NCI-H526 treated with DMSO at 0.1 percent for 48 hours (cell line): ENCODE measurements at places on chromosomes 2 and 18.
A peak's percentile ranks its signal among the peaks of the same experiment; 100 is the strongest.

- no peak for DNase-seq
These were observed 14.0 kb downstream of the SLC14A2 start for GRCh38 chr18:45628979-45629958.

DNA sequence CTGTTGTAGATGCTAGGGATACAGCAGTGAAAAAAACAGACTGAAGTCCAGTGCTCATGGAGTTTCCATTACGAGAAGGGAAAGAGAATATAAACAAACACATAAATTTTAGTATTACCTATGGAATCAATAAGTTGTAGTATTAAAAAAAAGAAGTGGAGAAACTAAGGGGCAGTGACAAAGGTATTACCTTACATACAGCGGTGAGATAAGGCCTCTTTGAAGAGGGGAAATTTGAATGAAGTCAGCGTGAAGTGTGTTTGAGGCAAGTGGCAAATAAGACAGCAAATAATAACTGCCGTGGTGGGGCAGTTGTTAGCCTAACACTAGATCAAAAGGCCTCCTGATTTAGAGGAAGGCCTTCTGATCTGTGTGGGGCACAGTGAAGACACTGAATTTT lies 57.9 kb downstream of the TLK1 start:
- DNase-seq, result peak; percentile 96

DNA sequence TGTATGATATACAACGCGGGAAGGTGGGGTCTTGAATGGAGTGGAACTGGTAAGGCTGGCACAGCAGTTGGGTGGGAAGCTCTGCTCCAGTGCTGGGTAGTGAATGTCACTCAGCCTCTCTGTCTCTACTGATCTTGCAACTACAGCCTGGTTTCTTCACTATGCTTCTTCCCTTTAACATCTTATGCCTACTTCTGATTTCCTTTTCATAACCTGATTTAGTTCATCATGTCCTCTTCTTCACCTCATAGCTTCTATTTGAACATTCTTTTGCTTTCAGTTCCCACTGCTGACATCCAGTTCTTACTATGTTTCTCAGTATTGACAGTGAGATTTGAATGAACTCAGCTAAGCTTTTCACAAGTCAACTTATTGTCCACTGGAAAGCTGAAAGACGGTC lies 286.2 kb downstream of the ARL6IP6 start:
- no peak for DNase-seq

DNA sequence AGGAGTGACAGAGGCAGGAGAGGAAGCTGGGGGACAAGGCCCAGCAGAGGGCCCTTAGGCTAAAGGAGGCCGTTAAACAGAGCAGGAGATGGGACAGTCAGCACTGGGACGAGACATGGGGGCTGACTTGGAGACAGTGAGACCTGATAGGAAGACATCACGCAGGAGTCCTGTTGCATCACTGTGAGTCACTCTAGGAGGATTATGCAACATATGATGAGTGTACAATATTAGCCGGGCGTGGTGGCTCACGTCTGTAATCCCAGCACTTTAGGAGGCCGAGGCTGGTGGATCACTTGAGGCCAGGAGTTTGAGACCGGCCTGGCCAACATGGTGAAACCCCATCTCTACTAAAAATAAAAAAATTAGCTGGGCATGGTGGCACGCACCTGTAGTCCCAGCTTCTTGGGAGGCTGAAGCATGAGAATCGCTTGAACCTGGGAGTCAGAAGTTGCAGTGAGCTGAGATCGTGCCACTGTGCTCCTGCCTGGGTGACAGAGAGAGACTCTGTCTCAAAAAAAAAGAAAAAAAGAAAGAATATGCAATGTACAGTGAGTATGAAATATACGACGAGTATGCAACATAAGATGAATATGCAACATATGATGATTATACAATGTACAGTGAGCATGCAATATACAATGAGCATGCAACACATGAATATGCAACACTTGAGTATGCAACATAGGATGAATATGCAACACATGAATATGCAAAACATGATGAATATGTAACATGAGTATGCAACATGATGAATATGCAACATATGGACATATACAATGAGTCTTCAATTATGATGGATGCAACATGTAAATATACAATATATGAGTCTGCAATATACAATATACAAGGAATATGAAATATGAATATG lies 83.3 kb upstream of the ID2 start:
- DNase-seq, result no peak

GRCh38 chr2:226423498-226423960 lies 376.1 kb downstream of the IRS1 start:
- DNase-seq, result no peak

GRCh38 chr2:126664639-126665038 lies 8.7 kb downstream of the GYPC start:
- no peak for DNase-seq

GRCh38 chr2:149329489-149330126 lies 779 bp upstream of the LYPD6 start:
- peak; percentile 78 for DNase-seq

DNA sequence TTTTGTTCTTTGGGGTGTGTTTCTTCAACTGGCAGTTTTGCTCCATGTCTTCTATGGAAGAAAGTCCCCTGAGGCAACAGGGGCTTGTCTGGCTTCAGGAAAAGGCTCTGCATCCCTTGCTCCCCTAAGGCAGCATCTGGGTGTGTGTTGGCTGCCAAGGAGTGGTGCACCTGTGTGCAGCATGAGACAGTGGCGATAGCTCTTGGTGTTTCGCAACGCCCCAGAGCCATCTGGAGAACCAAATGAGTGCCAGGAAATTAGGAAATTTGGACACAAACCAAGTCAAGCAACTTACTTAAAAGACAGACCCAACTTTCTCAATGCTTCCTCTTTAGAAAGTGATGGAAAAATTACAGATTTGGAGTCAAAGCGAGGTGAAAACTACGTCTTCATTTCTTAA lies 1044.4 kb upstream of the CNTNAP5 start:
- DNase-seq, result no peak

DNA sequence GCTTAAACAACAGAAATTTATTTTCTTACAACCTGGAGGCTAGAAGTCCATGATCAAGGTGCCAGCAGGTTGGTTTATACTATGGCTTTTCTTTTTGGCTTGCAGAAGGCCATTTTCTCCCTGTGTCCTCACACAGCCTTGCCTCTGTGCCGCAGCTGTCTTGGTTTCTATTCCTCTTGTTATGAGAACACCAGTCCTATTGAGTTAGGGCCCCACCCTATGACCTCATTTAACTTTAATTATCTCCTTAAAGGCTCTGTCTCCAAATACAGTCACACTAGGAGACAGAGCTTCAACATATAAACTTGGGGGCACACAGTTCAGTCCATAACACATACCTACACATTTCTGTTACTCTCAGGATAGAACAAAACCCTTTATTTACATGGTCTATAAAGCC lies 17.3 kb upstream of the RHOB start:
- no peak for DNase-seq

DNA sequence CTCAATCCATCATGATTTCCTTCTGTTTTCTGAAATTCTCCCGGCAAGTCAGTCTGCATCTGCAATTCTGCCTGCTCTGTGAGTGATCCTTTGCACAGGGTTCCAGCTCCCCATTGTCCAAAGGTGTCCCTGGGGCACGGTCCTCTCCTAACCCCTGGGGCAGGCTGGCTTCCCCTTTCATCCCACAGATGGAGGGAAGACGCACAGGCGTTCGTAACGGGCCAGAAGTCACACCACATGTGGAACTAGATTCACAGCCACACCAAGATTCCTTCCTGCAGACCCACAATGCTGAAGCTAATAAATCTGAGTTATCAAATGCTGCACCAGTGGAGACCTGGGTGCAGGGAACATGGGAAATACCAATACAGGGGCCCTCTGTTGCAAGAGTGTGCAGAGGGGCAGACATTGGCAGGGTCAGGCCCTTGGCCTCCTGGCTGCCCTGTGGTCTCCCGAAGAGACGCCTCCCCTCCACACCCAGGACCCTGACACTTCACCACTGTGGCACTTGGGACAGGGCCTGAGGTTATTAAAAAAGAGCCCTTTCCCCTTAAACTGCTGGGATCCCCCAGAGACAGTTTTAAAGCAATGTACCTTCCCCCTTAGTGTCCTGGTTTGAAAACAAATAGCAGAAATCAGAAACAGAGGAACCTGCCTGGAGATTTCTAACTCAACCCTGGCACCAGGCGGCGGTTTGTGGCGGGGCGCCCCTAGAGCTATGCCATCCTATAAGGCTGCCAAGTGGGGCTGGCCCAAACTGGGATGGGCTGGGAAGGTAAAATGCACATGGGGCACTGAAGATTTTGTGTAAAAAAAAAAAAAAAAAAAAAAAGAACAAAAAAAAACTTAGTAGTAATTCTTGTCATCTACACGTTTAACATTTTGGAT lies 15.4 kb downstream of the ZNF516 start:
- DNase-seq, result no peak

- DNase-seq, result no peak
These were observed 258.5 kb downstream of the TWIST2 start for GRCh38 chr2:239106314-239106908.

GRCh38 chr2:106011380-106011779 lies 182.7 kb downstream of the UXS1 start:
- no peak for DNase-seq

GRCh38 chr2:148513427-148513826 lies 131.1 kb upstream of the EPC2 start:
- DNase-seq, result no peak

- DNase-seq, result no peak
These were observed 56.3 kb upstream of the FZD5 start for GRCh38 chr2:207825978-207826377.

DNA sequence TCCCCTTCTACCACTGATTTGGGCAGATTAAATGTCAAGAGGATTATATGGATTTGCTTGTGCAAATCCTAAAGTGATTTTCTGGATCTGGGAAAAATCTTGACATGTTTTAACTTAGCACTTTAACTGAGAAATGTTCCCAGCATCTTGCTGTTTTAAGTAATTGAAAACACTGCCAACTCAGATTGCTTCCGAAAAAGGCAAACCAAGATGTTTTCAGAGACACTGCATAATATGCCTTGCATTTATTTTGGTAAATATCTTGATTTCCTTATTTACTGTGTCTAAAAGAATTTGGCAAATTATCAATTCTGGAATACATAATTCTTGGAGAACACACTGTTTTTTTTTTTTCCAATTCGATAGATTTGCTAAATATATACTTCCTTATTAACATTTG lies 385.0 kb upstream of the FAM98A start:
- DNase-seq, result no peak

GRCh38 chr2:60313470-60314172 lies 239.8 kb downstream of the BCL11A start:
- DNase-seq, result no peak
